GM23248 (cell line): ENCODE measurements at places on chromosomes 7 and 10. TPM values are rescaled to one million over a fixed set of nuclear protein-coding genes. Genes with fewer than 3 reads are reported as not detected.

GRCh38 chr7:81623251-81623855 lies 146.5 kb downstream of the HGF start:
- DNase-seq, result peak; percentile 6

- DNase-seq, result no peak
These were observed 766.9 kb downstream of the DNAJB9 start for GRCh38 chr7:109336531-109336930.

The TRIM24 gene
- total RNA-seq, result 6.4 and 7.5 TPM in 2 replicates

- DNase-seq, result peak; percentile 95
These were observed 163.7 kb downstream of the SRPK2 start for GRCh38 chr7:105224884-105225651.

The CPA1 gene
- total RNA-seq, result not detected in 2 replicates

GRCh38 chr7:32506266-32507054 lies 11.2 kb downstream of the AVL9 start:
- peak; percentile 92 for DNase-seq

The C10orf143 gene
- 0.76 TPM in 1 of 2 replicates, not detected in the other for total RNA-seq

GRCh38 chr7:54987772-54988171 lies 31.0 kb upstream of the EGFR start:
- no peak for DNase-seq

The HOXA10 gene
- total RNA-seq, result 27.4 and 29.3 TPM in 2 replicates

DNA sequence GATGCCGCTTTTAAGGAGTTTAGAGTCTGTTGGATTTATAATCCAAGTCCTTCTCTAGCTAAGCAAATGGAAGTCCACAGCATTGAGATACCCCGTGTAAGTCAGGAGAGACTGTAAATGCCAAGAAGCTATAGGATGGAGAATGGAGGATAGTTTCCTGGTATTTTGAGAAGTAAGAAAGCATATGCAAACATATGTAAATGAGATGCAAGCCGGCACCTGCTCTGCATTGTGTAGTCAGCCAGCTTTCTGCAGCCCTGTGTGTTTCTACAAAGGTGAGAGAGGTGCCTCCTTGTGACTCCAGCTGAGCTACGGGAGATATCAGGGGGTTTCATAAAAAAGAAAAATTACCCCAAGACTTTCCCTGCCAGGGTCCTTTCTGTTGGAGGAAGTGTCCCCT lies 176.3 kb downstream of the RPS24 start:
- no peak for DNase-seq

- no peak for DNase-seq
These were observed 133.1 kb upstream of the NPS start for GRCh38 chr10:127415901-127416581.

DNA sequence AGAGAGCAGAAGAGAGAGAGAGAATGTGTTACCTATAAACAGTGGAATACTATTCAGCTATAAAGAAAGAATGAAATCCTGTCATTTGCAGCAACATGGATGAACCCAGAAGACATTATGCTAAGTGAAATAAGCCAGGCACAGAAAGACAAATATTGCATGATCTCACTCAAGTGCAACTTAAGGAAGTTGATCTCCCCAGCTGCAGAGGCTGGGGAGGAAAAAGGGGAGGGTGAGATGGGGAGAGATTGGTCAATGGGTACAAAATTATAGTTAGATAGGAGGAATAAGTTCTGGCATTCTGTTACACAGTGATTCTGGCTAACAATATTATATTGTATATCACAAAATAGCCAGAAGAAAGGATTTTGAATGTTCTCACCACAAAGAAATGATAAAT lies 11.2 kb upstream of the JAZF1 start:
- no peak for DNase-seq

- DNase-seq, result no peak
These were observed 13.4 kb downstream of the WDFY4 start for GRCh38 chr10:48697821-48698764.

The IKZF1 gene
- total RNA-seq, result not detected in 2 replicates

- peak; percentile 34 for DNase-seq
These were observed 7.7 kb upstream of the MINDY3 start for GRCh38 chr10:15868006-15868405.

The PMPCB gene
- 61.7 and 80.7 TPM in 2 replicates for total RNA-seq

DNA sequence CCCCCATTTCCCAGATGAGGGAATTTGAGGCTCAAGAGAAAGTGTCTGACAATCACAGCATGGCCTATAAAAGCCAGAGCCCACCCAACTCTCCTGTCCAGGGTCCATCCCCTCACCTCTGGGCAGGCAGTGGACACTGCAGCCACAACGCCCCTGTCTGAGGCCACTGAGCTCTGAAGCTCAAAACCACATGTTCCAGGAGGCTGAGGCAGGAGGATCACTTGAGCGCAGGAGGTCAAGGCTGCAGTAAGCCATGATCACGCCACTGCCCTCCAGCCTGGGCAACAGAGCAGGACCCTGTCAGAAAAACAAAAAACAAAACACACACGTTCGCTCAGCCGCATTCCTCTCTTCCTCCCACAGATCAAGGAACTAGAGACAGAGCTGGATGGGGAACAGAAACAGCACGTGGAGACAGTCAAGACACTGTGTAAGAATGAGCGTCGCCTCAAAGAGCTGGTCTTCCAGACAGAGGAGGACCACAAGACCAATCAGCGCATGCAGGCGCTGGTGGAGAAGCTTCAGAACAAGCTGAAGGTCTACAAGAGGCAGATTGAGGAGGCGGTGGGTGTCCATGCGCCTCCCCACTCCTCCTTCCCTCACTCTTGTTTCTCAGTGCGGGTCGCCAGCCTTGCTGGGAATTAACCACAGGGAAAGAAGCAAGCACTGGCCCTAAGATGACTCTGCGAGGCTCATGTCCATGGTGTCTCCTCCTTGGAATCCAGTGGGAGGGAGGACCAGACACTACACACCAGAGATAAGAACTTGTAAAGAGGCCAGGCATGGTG lies 20.0 kb upstream of the ARPC1A start:
- peak; percentile 12 for DNase-seq

- no peak for DNase-seq
These were observed 114.7 kb downstream of the CHN2 start for GRCh38 chr7:29309041-29309854.

The CYP2C8 gene
- not detected in 2 replicates for total RNA-seq

DNA sequence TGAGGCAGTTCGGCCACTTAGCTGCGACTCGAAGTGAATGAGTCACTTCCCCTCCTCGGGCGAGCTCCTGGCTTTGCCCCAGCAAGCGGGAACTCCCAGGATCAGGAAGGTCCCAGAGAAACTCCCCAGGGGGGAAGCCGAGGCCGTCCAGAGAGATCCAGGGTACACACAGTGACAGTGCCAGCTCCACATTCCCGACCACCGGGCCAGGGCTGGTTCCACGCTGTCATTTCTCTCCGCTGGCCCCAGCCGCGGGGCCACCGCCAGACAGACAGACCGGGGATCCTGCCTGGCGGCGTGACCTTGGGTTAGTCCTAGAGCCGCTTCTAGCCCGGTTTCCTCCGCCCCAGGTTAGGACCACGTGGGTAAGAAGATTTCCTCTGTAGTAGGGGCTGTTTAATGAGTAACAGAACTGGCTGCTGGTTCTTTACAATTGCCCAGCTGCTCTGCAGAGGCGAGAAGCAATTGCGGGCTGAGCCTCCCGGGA lies 463 bp upstream of the UPP1 start:
- peak; percentile 96 for DNase-seq

The GPR37 gene
- not detected in 2 replicates for total RNA-seq

The TAX1BP1 gene
- total RNA-seq, result 79.4 and 98.1 TPM in 2 replicates

DNA sequence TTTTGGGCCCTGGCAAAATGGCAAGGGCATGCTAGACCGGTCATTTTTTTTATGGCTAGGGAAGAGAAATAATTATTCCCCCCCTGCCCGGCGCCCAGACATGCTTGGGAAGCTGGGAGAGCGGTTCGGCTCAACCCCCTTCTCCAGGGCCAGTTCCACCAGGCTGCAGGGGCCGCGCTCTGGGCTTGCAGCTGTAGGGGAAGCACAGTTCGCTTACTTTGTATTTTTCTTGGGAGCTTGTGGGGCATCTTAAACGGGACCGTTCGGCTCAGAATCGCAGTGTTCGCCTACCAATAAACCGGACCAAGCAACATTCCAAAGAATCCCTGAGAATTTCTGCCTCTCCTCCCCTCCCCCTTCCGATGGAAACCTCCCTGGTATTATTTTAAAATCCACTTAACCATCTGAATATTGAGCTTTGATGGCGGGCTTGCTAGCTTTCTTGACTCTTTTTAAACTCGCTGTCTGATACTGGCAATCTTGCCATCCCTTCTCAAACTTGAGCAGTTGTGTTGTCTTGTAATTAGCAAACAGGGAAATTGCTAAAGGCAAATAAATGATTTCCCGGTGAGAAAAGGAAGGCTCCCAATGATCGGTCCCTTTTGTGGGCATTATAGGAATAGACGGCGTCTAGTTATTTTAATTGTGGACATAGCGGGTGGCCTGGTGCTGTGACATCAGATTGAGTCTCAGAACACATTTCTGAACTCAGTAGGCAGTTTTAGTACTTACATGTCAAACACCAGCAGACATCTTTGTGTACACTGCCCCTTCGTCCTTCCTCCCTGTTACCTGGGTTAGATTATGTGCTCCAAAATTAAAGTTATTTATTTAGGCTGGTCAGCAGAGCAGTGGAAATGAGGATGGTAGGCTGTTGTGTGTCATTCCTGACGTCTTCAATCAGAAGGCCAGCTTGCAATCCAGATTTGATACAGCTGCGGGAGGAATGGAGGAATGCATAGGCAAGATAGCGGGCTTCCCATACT lies 3.4 kb downstream of the TCF7L2 start:
- peak; percentile 69 for DNase-seq

The SPDYE2 gene
- total RNA-seq, result not detected in 2 replicates

The CHST3 gene
- 42.2 and 43.3 TPM in 2 replicates for total RNA-seq
